Tracheal epithelial cell (primary cell): ENCODE measurements at places on chromosomes 5 and 9. TPM values are rescaled to one million over a fixed set of nuclear protein-coding genes. Genes with fewer than 3 reads are reported as not detected.

SMIM33 gene
- not detected in 2 replicates for total RNA-seq

GRIN1 gene
- total RNA-seq: 0.21 and 0.48 TPM in 2 replicates

OR1J1 gene
- total RNA-seq: not detected in 2 replicates

ACTBL2 gene
- 0.21 and 2.2 TPM in 2 replicates for total RNA-seq

CD274 gene
- 2.8 and 15.2 TPM in 2 replicates for total RNA-seq

LRRC14B gene
- not detected in 2 replicates for total RNA-seq

DMRT3 gene
- not detected in 2 replicates for total RNA-seq

SLC1A1 gene
- total RNA-seq: 0.85 and 8.2 TPM in 2 replicates

ALDH7A1 gene
- total RNA-seq: 22.4 and 34.7 TPM in 2 replicates

PCDHGB6 gene
- 0.48 and 0.64 TPM in 2 replicates for total RNA-seq

RANBP17 gene
- total RNA-seq: 7.7 and 18.3 TPM in 2 replicates

CCDC152 gene
- total RNA-seq: 0.21 TPM in 1 of 2 replicates, not detected in the other

ARRDC3 gene
- total RNA-seq: 59.7 and 71.6 TPM in 2 replicates

SEMA6A gene
- 1.7 and 7.2 TPM in 2 replicates for total RNA-seq

IFNK gene
- not detected in 2 replicates for total RNA-seq

OLFML2A gene
- total RNA-seq: 20.2 and 25.1 TPM in 2 replicates
